ENCODE measurements at places on chromosomes 5 and 9.

DNA sequence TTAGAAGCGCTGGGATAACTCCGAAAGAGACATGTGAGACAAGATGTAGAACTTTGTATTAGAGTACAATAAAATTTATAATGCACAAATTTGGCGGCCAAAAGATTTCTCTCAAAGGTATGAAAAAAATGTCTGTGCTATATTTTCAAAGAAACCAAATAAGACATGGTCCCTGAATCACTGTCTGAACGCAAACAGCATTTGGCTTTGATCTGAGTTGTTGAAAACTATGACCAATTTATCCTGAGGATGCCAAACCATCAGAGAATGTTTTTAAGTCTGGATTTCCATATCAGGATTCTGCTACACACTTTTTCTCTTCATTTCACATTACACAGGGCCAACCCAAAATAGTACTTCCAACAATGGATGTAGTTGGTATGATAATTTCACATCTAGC is 9.9 kb upstream of the GLIS3 start:
- no peak for DNase-seq

DNA sequence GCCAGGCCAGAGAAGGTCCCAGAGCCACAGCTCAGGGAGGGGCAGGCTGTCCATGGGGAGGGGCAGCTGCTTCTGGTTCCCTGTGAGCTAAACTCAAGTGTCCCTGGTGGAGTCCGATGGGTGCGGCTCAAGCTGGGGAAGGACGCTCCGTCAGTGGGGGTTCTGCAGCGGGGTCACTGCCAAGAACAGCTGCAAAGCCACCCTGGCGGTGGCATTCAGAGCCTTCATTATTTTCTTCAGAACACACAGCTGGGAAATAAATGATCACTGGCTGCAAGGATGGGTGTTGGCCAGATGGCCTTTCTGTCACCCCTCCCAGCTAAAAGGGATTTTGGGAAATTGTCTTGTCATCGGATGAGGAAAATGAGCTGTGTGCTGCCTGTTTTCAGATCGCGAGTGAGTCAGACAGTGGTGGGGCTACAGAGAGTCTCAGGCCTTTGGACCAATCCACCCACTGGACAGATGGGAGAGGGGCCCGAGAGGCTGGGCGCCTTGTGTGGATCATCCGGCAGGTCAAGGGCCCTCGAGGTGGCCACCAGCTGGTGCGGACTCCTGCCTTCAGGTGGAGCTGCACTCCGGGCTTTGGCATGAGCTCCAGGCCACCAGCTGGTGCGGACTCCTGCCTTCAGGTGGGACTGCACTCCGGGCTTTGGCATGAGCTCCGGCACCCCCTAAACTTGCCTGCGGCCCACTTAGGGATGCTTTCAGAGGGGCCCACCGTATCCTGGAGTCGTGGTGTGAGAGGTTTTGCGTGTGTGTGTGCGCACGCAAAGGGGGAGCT is 17.9 kb upstream of the GFPT2 start:
- DNase-seq, result peak; percentile 89

DNA sequence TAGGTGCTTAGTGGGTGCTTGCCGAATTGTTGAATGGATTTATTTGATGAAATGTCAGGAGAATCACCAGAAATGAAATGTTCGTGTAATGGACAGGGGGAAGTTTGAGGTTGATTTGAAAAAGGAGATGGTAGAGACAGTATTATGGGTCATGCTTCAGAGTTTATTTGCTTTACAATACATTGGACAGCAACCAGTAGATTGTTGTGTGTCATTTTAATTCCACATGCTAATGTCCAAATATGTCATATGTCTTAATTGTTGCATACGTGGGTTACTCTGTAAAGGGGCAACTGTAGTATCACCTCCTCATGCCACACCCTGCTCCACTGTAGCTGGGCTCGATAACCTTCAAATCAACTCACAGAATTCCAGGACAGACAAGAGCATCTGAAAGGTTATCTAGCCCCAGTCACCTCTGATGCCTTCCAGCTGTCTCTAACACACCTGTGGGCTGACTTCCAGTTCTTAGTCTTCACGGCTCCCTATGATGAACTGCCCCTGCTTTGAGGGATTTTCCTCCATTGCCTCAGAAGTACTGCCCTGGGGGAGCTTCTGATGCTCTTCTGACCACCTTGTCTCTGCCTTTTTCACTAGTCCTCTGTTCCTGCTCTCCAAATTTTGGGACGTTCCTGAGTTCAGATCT is 1.7 kb downstream of the PDCD1LG2 start:
- no peak for DNase-seq

DNA sequence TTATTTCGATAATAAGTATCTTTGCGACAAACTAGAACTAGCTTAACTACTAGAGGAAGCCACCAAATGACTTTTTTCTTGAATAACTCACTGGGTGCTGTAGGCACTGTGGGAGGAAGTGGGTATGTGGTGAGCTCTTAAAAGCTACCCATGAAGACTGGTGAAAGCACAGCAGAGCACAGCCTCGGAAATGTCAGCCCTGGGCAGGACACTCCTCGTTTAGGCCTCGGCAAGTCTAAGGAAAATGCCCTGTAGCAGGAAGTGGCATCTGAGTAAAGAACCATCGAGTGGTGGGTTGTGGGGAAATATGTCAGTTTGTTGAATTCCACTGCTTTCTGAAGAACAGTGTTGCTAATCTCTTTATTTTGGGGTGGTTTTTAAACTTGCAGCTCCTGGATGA is 44.0 kb upstream of the NCS1 start:
- no peak for DNase-seq

- no peak for DNase-seq
Measured at GRCh38 chr9:113658545-113658895, 195.0 kb downstream of the RGS3 start.

- DNase-seq, result no peak
Measured at GRCh38 chr5:64831996-64832395, 63.3 kb downstream of the CWC27 start.

GRCh38 chr5:143599474-143599873 is 196.0 kb upstream of the NR3C1 start:
- no peak for DNase-seq

DNA sequence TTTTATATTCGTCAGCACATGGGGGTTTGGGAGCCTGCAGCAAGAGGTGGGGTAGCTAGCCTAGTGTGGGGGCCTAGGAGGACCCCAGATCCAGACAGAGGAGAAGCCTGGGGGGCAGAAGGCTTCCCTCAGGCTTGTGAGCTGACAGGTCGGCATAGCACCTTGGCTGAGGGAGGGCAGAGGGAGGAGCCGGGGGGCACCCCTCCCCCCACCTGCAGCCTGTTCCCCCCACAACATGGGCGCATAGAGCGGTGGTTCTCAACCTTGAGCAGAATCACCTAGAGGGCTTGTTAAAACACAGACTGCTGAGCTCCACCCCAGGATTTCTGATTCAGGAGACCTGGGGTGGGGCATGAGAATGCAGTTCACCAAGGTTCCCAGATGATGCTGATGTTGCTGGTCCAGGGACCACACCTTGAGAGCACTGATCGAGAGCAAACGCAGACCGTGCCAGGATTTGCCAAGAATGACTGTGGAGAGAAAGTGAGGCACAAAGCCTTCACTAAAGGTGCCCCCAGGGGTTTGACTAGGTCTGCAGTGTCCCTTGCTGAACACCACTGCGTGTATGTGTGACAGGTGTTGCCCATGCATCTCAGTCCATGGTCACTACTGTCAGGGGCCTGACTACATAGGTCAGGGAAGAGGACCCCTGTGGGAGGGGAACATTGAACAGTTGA is 163.3 kb downstream of the MACROH2A1 start:
- DNase-seq, result no peak

DNA sequence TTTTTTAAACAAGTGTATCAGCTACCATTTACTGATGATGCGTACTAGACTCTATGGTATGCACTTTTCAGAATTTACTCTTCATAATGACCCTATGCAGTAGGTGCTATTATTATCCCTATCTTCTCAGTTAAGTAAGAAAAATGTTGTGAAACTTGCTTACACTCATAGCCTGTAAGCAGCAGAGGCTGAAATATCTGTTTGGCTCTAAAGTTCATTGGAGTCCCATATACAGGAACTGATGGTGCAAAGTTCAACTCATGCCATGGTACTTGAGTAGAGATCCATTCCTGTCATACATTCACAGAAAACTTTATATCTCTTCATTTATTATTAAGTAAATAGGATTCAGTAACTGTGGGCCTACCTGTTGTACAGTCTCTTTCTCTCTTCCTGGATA is 41.4 kb upstream of the CCDC112 start:
- no peak for DNase-seq

DNA sequence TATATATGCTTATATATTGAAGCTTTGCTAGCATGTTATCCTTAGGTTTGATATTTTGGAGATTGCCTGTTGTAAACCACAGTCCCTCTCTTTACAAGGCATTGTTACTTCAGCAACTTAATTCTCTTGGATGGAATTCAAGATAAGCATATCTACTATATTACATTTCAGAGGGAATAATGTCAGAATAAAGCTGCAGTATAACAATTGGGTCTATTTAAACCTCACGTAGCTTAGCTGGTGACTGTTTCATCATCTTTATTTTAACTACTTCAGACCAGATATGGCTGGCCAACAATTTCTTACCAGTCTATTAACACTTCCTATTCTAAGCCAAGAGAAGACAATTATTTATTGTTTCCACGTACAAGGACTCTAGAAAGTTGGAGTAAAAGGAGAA is 27.1 kb downstream of the ZCCHC10 start:
- no peak for DNase-seq

- DNase-seq, result no peak
Measured at GRCh38 chr5:172617817-172618216, 23.2 kb upstream of the NEURL1B start.

DNA sequence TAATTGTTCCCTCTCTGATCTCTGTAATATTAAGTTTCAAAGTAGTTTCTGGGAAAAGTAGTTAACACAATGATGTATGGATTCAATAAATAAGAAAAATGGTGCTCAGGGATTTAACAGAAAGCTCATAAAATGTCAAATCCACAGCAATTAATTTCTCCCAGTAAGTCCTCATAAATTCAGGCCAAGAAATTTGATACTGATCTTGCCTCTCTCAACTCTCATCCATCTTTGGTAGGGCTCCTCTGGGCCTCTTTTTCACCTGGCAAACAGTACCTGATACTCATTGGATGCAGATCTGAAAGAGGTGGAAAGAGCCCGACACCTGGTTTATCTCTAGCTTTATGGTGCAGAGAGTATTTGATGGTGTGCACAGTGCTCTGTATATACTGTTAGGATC is 106.1 kb downstream of the STK32A start:
- DNase-seq, result no peak

DNA sequence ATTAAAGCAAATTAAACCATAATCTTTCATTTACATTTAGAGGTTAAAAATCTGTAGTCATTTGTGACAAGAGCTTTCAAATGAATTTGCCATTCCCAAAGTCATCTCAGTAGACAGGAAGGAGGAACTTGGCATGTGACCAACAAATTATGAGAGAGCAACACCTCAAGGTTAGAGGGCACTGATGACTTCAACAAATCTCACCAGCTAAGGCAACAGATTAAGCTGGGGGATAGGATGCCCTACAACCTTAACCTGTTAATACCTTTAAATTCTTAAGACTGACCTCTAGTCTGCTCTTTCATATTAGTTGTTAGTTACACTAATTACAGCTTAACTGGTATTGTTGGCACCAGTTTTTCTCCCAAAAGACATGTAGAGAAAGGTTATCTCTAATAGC is 18.4 kb downstream of the POU5F2 start:
- peak; percentile 20 for DNase-seq

DNA sequence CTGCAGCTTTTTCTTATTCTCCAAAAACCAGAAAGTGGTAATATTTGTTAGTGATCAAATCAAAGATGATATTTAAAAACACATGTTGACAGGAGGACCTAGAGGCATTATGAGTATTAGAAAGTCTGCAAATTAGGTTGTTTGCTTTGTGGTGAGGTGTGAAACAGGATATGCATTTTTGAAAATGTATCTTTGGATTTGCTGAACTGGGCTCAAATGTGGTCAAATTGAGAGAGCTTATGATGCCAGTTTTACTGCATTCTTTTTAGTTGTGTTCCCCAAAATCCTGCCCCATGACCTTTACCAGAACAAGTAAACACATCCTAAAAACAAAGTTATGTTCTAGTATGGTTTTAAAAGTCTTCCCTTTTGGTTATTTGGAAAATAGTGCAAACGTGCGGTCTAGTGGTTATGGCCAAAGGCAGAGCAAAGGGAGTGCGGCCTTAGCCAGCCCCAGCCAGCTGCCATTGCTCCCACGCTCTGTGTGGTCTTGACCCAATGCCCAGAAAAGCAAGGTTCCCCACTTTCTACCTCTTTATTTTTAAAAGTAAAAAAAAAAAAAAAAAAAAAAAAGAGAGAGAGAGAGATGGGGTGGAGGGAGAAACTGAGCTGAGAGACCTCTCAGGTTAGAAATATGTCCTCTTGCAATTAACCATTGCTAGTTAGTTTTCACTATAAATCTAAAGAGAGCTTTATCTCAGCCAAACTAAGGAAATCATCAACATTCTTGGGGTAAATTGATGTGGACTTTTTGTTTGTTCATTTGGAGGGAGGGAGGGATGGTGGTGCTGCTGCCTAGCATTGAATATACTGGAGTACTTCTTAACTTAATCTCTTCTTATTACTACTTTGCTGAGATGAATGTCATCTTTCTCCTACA is 176.6 kb downstream of the ARHGAP26 start:
- DNase-seq, result no peak

DNA sequence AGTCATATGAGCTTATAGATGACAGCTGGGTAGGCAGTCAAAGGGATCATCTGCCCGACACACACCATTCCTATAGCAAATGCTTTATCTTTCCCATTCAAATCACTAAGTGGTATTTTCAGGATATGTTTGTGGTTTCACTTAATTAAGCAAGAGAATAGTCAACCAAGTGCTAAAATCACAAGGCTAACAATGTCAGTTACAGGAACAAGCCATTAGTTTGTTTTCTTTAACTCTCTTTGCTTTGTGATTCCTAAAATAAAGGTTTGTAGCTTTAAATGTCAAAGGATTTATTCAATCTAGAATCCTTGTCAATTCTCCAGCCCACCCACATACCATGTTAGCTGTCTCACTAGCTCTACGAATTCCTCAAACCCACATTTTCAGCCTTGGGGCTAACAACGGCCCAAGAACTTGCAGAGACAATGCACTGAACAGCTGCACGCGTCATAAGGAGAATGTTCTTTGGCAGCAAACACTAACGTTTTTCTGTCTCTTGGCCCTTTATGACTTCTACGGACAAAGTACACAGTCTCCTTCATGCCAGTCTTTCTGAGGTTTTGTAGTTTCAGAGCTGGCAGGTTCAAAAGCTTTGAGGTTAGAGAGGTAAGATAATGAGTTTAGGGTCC is 56.6 kb downstream of the ELAVL2 start:
- DNase-seq, result peak; percentile 64

DNA sequence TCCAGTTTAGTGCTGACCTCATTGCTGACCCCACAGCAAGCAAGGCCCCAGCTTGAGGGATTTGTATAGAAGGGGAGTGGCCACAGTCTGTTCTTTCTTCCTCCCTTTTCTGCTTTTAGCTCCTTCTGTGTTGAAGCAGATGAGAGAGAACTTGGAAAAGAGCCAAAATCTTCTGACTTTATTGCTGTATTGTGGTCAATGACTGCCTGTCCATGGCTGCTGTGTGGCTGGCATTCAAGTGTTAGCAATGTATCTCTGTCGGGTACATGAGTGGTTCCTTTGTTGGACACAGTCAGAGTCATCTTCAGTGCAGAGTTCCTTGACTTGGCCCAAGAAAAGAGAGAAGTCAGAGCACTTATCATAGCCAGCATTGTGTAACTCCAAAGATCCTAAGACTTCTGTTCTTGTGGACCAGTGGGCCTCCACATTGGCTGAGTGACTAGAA is 154.1 kb downstream of the LRRC70 start:
- peak; percentile 61 for DNase-seq

All from muscle of leg (tissue), 16 donors.